Stimulated activated CD4-positive, alpha-beta T cell treated with anti-CD3 and anti-CD28 coated beads, TNF-alpha, amount 100 ng/mL, for 1 hour (primary cell): ENCODE measurements at places on chromosomes 1 and 21.

DNA sequence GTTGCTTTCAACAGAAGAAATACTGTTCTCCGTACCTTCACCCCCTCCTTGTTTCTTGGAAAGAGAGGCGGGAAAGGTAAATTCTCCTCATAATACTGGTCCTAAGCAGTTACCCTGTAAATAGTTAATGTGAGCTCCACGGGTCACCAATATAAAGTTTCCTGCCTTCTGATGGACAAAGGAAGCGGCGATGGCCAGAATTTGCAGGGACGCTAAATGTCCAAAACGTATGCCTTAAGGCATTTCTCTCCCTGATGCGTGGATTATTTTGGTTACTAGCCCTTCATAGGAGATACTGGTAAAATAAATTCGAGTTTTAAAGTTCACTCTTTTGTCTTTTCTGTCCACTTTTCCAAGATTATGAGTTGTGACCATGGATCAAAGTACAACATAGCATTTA lies 898 bp upstream of the PTGS2 start:
- DNase-seq = no peak

DNA sequence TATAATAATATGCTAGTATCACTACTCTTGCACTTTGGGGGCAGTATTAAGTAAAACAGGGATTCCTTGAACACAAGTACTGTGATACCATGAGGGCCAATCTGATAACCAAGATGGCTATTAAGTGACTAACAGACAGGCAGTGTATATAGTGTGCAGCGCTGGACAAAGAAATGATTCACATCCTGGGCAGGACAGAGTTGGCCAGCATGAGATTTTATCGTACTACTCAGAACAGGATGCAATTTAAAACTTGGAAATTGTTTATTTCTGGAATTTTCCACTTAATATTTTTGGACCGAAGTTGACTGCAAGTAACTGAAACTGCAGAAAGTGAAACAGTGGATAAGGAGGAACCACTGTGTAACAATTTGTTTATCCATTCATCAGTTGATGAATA lies 74.6 kb downstream of the DNTTIP2 start:
- DNase-seq = no peak

GRCh38 chr21:34999397-34999941 lies 49.6 kb downstream of the RUNX1 start:
- DNase-seq = no peak

- DNase-seq = no peak
These were observed 137.6 kb upstream of the RUNX3 start for GRCh38 chr1:25067518-25068251.

GRCh38 chr1:23475134-23475628 lies 8.8 kb downstream of the ASAP3 start:
- DNase-seq = no peak

GRCh38 chr1:226476648-226477319 lies 68.9 kb upstream of the PARP1 start:
- DNase-seq = no peak

GRCh38 chr1:180981596-180982387 lies 40.9 kb downstream of the STX6 start:
- no peak for DNase-seq

- no peak for DNase-seq
These were observed 59.3 kb upstream of the ID3 start for GRCh38 chr1:23618586-23619083.

- DNase-seq = no peak
These were observed 289.7 kb upstream of the NRIP1 start for GRCh38 chr21:15354516-15354915.

DNA sequence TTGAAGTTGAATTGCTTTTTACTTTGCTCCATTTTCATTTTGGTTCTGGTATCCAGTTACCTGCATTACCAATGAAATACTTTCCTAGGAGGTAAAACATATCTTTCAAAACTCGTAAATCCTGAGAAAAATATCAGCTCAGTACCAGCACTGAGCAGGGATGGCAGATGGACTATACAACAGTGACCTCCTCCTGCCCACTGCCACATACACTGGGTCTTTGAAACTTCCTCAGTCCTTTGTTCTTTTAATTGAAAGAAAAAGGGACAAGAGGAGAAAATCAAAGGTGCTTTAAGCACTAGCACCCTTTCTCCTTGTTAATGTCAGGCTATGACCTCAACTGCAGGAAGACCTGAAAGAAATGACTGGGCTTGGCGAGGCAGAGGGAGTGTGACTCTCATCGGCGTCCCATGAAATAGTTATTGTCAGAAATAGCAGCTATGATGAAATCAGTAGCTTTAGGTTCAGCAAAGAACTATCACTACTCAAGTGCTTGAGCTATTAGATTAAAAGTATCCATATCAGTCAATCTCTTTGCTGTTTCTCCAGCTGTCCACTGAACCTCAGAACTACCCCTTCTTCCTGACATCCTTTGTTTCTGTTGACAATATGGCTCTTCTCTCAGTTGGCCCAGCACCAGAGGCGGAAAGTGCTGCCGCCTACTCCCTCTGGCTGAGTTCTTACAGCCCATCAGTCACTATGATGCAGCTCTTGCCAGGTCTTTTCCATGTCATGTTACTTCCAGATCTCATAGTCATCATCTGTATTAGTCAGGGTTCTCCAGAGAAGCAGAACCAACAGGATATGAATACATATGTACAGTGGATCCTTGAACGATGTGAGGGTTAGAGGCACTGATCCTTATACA lies 207.0 kb upstream of the MAP1LC3C start:
- DNase-seq = no peak

GRCh38 chr21:39776589-39776988 lies 31.6 kb downstream of the IGSF5 start:
- DNase-seq = no peak

GRCh38 chr1:185541871-185542301 lies 192.3 kb upstream of the HMCN1 start:
- DNase-seq = no peak

- no peak for DNase-seq
These were observed 115.3 kb downstream of the KIF26B start for GRCh38 chr1:245270063-245270462.

- no peak for DNase-seq
These were observed 136.2 kb downstream of the ZBTB18 start for GRCh38 chr1:244187310-244187709.

DNA sequence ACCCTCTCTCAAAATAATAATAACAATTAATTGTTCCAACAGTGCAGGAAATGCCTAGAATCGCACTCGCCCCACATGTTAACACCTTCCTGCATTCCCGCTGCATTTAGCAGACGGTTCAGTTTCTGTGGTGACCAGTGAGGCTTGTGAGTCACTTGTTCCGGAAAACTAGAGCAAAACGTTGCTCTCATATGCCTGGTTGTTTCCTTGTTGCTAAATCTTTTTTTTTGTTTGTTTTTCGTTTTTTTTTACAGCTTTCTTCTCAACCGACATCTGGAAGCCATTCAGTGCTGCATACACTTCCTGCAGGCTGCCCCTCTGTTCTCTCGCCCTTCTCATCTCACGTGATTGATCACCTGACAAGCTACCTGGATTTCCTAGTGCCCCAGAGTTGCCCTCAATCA lies 56.9 kb upstream of the TMPRSS2 start:
- no peak for DNase-seq

GRCh38 chr1:248404024-248404423 lies 1.2 kb downstream of the OR2T1 start:
- no peak for DNase-seq

GRCh38 chr1:236604905-236605806 lies 840 bp upstream of the HEATR1 start:
- no peak for DNase-seq

GRCh38 chr1:226884116-226884625 lies 13.8 kb downstream of the PSEN2 start:
- no peak for DNase-seq

DNA sequence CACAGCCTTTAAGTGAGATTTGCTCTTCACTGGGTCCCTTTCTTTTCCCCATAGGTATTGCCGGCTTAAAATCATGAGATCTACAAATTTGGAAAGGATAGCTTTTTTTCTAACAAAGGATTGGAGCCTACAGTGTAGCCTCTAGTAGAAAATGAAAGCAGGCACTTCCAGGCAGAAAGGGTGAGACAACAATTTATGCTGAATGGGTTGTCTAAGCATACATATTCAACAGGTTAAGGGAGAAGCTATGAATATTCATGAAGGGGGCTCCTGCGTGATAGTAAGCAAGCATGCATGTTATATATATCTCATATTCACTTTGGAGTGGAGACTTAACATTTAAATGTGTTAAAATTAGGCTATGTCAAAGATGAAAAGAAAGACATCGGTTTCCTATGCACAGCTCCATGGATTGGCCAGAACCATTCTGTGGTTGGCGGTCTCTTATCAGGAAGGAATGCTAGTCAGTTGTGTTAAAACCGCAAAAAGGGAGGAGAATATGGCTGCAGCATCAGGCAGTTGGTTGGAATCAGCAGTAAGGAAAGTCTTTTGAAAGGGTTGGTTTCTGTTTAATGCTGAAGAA lies 66.0 kb downstream of the VCAM1 start:
- no peak for DNase-seq

- DNase-seq = no peak
These were observed 6.5 kb downstream of the SYNC start for GRCh38 chr1:32696041-32696440.

DNA sequence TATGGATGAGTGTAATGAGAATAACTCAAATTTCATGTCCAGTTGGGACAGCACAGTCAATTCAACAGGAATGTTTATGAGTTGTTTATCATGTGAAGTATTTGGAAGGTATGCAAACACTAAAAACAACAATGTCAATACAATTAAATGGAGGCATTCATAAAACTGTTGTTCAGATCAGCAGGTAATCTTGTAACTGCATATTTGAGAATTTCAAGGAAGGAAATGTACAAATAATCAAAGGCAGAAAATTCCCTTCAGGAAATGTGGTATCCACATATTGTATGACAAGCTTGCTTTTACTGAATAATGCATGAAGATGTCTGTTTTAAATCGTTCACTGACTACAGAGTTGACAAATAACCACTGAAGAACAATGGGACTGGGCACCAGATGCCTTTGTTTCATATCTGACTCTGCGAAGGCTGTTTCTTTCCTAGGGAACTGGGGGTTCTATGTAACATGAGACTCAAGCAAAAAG lies 198.3 kb downstream of the LTN1 start:
- DNase-seq = no peak

- DNase-seq = no peak
These were observed 318.5 kb upstream of the RUNX1 start for GRCh38 chr21:35367553-35367952.

DNA sequence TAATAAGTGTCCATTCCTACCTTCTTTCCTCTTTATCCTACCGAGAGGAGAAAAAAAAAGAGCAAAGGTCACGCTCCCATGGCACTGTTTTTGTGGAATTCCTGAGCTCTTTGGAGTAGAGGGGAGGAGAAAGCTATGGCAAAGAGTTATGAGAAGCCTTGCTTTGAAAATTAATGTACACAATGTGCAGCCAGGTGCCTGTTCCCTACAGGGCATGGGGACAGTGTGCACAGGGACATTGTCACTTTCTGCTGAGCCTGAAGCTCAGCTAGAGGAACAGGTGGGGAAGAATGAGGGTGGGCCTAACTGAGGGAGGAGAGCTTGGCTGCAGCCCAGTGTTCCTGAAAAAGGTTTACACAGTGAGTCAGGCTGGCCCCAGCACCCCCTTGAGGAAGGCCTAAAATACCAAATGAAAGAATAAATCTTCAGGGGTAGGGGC lies 66.1 kb downstream of the PLXNA2 start:
- no peak for DNase-seq

DNA sequence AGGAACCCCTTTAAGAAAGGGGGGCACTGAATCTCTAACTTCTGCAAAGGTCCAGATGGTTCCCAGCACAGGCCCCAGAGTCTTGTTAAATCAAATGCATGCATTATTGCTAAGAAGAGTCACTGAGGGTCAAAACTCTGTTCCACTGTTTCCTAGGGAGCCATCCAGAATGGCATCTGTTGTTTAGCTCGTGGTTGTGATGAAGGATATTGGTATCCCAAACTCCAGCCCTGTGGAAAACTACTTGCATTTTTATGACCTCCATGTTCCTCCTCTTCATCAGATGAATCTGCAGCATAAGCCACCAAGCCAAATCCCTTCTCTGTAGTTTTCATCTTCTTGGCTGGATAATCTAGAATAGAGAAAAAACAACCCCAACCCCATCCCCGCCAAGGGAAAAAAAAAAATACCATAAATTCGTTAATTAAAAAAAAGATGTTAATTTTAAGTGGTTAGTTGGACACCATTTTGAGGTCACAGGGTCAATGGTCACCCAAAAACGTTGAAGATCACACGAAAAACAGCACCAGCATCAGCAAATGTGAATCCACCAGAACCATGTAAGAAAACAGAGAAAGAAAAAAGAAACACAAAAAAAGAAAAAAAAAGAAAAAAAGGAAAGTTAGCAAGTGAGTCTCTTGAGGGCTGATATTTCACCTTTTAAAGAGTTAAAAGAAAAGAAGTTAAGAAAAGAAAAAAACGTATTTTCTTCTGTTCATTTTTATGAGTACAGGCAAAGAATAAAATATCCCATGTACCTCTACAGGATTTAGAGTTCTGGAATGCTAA lies 3.0 kb upstream of the RIT1 start:
- DNase-seq = no peak

DNA sequence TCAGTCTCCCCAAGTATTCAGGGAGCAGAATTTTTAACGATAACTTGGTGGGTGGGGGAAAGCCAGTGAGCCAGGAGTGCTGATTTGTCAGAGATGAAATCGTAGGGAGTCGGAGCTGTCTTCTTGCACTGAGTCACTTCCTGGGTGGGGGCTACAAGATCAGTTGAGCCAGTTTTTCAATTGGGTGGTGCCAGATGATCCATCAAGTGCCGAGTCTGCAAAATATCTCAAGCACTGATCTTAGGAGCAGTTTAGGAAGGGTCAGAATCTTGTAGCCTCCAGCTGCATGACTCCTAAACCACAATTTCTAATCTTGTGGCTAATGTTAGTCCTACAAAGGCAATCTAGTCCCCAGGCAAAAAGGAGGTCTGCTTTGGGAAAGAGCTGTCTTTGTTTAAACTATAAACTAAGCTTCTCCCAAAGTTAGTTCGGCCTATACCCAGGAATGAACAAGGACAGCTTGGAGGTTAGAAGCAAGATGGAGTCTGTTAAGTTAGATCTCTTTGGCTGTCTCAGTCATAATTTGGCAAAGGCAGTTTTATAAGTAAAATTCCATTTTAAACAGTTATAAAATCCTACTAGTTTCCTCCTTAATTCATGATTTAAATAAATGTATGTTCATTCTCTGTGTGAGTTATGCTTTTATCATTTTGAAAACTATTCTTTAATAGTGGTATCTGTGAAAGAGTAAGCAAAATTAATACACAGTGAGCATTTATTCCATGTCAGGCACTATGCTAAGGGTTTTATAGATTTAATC lies 51.7 kb downstream of the SLC16A1 start:
- peak; percentile 8 for DNase-seq

- no peak for DNase-seq
These were observed 12.7 kb upstream of the HYI start for GRCh38 chr1:43466403-43466802.

- DNase-seq = no peak
These were observed 29.8 kb upstream of the KIAA0040 start for GRCh38 chr1:175222296-175222938.

DNA sequence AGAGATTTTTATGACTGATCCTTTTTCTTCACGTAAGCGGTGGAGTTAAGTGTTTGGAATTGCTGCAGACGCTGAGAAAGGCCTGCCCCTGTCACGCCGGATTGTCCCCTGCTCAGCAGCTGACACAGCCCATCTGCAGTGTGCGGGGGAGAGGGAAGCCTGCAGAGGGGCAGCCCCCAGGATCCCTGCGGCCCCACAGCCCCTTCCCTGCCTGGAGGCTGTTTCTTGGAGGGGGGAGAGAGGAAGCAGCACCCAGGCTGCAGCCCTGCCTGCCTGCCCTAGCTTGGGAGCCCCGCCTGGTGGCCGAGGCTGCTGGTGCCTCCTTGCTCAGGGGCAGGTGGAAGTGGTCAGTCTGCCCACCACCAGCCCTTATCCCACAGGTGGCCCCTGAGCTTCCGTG lies 50.7 kb downstream of the PRDM16 start:
- DNase-seq = no peak
